ENCODE measurements at places on chromosomes 3 and 15.
A peak's percentile ranks its signal among the peaks of the same experiment; 100 is the strongest.

GRCh38 chr3:143608966-143609365, 239.3 kb downstream of the SLC9A9 start:
- DNase-seq: no peak

DNA sequence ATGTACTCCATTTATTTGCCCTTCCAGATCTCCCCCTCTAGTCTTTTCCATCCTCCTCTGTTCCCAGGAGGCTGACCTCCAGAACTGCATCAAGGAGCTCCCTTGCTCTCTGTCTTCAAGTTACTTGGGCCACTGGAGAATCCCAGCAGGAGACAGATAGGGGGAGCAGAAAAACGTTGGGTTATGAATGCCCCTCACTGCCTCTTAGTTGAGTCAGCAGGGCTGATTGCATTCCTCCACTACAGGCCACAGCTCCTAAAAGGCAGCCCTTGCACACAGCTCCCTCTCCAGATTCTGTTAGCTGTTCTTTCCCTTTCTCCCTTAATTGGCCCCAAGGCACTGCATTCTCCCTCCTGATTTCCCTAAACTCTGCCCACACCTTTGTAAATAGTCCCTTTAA, 12.4 kb upstream of the CEP152 start:
- DNase-seq: no peak

DNA sequence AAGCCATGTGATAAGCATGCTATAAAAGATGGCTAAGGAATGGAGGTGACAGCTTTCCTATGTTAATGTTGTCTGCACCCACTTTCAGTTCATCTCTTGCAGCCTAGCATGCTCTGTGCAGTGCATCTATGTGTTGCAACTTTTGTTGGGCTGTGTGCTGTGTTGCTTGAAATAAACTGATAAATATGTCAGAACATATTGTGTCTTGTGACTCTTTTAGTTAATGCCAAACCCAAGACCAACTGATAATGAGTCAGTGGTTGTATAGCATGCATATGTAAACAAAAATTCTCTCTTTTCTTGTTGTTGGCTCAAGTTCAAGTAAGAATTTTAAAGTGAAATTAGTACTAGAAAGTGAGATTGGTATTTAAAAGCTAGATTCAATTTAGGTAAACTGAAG, 37.0 kb upstream of the SCN10A start:
- no peak for DNase-seq

- DNase-seq: no peak
These were observed 15.8 kb downstream of the HDC start for GRCh38 chr15:50249704-50250103.

- DNase-seq: no peak
These were observed 87.6 kb downstream of the FOXP1 start for GRCh38 chr3:71495708-71496472.

DNA sequence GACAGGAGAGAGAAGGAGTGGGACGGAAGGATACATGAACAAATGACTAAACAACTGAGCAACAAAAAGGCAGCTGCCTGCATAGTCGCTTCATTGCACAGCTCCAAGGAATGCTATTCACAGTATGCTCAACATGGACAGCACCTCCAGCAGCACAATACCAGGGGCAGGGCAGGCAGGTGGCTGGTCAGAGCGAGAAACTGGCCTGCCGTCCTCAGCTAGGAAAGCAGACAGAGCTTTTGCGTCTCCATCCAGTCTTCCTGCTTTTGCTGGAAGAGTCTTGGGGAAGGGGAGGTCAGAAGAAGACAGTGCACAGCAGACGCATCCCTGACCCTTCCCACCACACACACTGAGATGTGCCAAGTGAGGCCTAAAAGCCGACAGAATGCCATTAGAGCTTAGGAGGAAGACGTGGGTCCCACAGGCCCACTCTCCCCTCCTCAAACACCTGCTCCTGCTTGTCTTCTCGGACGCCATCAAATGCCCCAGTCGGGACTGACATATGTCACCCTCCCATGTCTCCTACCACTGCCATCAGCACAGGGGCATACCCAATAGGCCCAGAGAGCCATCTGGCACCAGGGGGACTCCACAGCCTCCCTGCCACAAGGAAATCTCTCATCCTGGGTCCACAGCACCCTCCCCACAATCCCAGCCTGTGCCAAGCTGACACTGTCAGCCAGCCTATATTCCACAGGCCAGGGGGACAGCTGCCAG, 3.9 kb downstream of the RAB6B start:
- no peak for DNase-seq

DNA sequence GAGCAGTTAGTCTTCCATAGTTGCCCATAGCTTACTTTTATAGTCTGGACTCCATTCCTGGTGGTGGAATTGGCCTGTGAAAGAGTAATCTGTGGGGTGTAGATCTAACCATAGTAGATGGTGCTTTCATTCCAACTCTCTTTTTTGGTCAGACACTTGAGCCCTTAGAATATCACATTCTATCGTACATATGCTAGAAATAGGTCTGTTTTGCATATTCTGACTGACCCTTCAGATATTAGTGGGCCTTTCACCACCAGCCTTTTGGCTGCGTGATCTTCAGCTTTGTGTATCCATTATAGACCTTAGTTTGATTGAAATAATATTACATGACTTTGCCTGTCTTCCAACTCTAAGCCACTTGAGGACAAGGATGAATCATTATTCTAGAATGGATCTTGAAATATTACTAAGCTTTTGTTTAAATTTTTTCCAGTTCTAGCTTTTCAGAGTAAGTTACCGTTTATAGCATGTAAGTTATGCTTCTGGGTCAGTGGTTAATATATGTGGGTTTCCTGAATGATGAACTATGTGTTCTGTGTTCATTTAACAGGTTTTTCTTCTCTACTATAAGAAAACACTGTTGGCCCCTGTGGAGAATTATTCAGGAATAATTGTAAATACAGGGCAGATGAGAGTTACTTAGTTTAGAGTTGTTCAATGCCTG, 8.7 kb downstream of the RAB7A start:
- DNase-seq: no peak

GRCh38 chr3:177445549-177445948, 248.3 kb upstream of the TBL1XR1 start:
- DNase-seq: no peak

DNA sequence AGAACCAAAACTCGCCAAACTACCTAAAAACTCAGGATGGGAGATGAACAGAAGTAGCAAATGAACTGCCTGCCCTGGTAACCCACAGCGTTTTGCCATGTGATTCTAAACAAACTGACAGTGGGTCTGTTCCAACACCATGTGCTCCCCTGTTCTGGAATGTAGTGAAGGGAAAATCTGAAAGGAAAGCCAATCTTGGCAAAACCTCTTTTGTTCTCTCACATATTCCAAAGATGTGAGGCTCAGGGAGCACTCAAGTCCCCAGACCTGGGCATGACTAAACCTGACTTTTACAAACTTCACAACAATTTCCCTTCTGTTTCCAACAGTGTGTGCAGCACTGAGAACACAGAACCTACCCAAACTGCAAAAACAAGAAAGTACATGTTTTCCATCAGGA, 116.1 kb downstream of the IMPG2 start:
- DNase-seq: no peak

DNA sequence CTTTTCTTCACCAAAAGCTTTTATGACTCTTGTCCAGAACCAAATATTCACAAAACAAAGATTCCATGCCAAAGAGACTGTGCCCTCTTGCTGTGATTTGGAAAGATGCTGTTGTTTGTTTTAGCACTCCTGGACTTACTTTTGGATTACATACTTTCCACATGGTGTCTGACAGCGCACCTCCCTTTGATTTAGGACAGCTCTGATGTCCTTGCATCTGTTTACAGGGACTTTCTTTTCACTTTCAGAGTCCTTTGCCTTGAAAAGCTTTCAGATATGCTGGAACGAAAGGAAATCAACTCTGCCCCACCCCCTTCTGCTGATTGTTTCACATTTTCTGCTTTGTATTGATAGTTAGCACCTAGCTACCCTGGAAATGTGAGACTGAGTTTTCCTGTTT, 133.0 kb upstream of the NR2E3 start:
- DNase-seq: no peak

GRCh38 chr15:73308305-73308704, 60.5 kb downstream of the HCN4 start:
- peak; percentile 18 for DNase-seq

DNA sequence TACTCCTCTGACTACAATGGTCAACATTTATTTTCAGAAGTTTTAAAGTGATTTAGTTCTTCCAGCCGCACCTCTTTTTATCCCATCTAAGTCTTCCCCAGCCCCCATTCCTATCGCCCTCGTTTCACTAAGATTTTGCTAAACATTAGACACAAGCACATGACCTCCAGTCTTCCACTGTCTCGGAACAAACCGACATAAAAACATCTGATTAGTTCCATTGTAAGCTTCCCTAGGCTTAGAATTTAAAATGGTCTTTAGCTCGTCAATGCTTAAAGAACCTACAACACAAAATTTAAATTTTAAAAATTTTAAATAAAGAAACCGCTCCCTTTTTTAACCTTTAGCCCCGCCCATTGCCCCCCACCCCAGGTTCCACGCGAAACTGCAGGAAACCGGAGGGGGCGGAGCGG, 284 bp upstream of the TSC22D2 start:
- DNase-seq: no peak

DNA sequence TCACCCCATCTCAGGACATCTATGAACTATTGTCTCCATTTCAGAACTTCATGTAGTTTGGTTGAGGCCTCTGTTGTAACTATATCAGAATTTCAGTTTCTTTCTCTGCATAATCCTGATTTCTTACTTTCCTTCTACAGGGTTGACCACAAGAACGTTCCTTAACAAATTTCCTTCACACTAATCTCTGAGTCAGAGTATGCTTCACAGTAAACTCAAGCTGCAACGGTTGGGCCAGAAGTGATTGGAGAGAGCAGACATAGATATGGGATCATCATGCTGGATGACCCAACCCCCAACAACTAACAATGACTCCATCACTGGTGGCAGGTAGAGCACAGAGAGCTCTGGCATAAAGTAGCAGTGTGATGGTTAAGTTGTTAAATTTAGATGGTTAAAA, 128.8 kb upstream of the OSTN start:
- DNase-seq: no peak

DNA sequence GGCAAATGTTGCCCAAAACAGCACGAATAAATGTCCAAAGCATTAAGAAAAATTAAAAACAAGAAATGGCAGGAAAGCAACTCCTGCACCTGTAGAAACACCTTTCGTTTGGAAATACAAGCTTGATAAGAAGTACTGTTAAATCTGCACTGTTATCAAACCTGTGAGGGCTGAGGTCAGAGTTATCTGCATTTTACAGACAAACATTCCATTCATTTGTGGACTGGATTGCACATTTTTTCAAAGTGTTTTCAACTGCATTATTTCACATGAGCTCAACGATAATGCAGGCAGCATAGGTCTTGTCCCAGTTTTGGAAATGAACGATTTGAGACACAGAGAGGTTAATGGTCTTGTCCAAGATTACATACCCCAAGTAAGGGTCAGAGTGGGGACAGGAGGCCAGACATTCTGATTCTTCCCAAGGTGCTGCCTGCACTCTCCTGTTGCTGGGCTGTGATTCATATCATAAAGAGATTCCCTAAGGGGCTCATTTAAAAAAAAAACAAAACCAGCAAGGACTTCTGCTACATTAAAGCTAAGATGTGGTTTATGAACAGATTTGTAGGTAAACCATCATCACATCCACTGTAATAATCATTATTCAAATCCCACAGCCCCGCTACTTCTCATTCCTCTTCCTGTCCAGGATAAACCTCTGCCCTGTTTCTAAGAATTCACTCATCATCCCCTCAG, 13.0 kb downstream of the GUCA1C start:
- no peak for DNase-seq
